Uterus (tissue), 4 donors: ENCODE measurements at places on chromosomes 5 and 9. TPM values are rescaled to one million over a fixed set of nuclear protein-coding genes. Genes with fewer than 3 reads are reported as not detected.

- H3K27me3 ChIP-seq, result no peaks in the 10 kb centered on the region
- H3K4me3 ChIP-seq, result peak overlapping the region; percentile 23
- peak; percentile 40 for DNase-seq
These were observed 68.1 kb upstream of the GGTA1 start for GRCh38 chr9:121567500-121568342.

CCIN gene
- 1.4 TPM for total RNA-seq

- no peaks in the 10 kb centered on the region for H3K4me1 ChIP-seq
- no peaks in the 10 kb centered on the region for H3K36me3 ChIP-seq
- DNase-seq, result no peak
These were observed at the start of gene IGFBPL1 for GRCh38 chr9:38423973-38424843. Gene IGFBPL1, minus strand, starts transcription at chr9:38424454. Its CDS starts 30 bp downstream, at chr9:38424424.

- H3K4me3 ChIP-seq, result no peak overlapping the region
- no peaks in the 10 kb centered on the region for H3K4me1 ChIP-seq
- no peak overlapping the region for H3K27ac ChIP-seq
- no peaks in the 10 kb centered on the region for H3K27me3 ChIP-seq
These were observed 11.2 kb downstream of the SLC45A2 start for GRCh38 chr5:33973271-33973670.

DNA sequence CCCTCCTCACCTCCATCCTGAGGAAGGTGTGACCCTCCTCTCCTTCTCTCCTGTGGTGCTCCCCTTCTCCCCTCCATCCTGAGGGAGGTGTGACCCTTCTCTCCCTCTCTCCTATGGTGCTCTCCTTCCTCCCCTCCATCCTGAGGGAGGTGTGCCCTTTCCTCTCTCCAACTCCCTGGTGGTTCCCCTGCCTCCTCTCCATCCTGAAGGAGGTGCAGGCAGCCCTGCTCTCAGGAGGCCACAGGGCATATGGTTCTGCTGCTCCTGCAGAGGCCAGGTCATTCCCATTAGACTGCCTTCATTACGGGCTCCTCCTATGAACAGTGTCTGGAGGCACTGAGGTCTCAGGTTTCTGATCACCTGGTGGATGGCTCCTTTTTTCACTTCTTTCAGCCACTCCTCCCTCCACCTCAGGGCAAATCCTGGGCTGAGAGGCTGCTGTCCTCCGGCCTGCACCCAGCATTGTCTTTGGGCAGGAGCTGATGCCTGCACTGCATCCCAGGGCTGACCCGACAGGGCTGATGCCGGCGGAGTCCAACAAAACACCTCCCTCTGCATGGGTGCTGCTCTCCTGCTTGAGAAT is 197.1 kb downstream of the MED10 start:
- no peaks in the 10 kb centered on the region for H3K4me1 ChIP-seq
- H3K36me3 ChIP-seq, result no peaks in the 10 kb centered on the region
- DNase-seq, result no peak
- no peak overlapping the region for H3K4me3 ChIP-seq

IL4 gene
- total RNA-seq, result not detected

DNA sequence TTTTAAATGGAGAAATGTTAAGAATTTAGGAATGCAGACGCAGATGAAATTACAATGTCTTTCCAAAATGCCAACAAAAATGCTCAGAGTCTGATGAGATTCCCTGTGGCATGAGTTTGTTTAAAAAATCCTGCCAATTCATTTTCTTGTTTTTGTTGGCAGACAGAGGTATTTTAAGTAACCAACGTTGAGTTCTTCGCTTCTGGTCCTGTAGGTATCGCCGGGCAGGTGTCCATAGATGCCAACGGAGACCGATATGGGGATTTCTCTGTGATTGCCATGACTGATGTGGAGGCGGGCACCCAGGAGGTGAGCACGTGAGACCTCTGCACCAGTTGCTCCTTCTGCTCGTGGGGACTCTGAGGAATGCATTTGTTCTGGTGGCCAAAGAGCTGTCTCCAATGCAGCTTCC is 69.4 kb downstream of the NPR3 start:
- DNase-seq, result no peak
- H3K4me1 ChIP-seq, result no peaks in the 10 kb centered on the region
- no peaks in the 10 kb centered on the region for H3K27me3 ChIP-seq
- no peak overlapping the region for H3K27ac ChIP-seq

DNA sequence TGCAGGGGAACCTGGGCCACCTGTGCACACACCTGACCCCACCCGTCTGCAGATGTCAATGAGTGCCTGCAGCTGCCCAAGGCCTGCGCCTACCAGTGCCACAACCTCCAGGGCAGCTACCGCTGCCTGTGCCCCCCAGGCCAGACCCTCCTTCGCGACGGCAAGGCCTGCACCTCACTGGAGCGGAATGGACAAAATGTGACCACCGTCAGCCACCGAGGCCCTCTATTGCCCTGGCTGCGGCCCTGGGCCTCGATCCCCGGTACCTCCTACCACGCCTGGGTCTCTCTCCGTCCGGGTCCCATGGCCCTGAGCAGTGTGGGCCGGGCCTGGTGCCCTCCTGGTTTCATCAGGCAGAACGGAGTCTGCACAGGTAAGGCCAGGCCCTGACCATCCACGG is 14.5 kb upstream of the ASS1 start:
- no peak overlapping the region for H3K4me3 ChIP-seq
- no peak overlapping the region for H3K27ac ChIP-seq
- no peaks in the 10 kb centered on the region for H3K27me3 ChIP-seq
- DNase-seq, result no peak
- H3K36me3 ChIP-seq, result no peaks in the 10 kb centered on the region
- no peaks in the 10 kb centered on the region for H3K4me1 ChIP-seq

DNA sequence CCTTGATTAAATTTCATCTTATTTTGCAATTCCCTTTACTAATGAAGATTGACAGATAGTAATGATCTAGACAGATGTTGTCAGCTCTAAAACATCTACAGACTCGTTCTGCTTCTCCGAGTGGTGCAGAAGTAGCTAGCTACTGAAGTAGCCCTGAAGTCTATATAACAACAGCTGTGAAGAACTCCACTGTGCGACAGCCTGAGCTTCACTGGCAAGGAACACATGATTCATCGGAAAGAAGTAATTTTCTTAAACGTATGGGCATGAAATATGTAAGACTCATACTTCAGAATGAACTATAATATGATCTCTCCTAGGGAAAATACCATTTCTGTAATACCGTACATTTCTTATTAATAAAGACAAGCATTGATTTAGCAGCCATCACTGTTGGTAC is 96.2 kb downstream of the TRPM3 start:
- H3K4me3 ChIP-seq, result no peak overlapping the region
- no peaks in the 10 kb centered on the region for H3K36me3 ChIP-seq
- no peak overlapping the region for H3K27ac ChIP-seq
- no peaks in the 10 kb centered on the region for H3K4me1 ChIP-seq
- no peaks in the 10 kb centered on the region for H3K27me3 ChIP-seq

DNA sequence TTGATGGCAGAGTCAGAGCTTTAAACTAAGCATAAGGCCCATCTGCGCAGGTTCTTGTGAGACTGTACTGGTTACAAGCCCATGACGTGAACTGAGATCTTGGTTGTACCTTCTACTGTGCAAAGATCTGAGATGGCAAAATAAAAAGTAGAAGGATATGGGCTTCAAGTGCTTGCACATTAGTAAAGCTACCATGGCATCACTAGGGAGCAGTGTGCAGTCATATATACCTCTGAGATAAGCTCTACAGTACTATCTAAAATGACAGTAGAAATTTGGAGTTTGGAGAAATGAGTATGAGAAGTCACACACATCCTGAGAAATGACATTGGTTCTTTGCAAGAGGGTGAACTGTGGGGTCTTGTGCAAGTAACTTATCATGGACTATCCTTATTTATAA is 408.2 kb upstream of the PRR16 start:
- H3K4me3 ChIP-seq, result no peak overlapping the region
- H3K27me3 ChIP-seq, result no peaks in the 10 kb centered on the region
- no peak overlapping the region for H3K27ac ChIP-seq
- no peaks in the 10 kb centered on the region for H3K36me3 ChIP-seq

DNA sequence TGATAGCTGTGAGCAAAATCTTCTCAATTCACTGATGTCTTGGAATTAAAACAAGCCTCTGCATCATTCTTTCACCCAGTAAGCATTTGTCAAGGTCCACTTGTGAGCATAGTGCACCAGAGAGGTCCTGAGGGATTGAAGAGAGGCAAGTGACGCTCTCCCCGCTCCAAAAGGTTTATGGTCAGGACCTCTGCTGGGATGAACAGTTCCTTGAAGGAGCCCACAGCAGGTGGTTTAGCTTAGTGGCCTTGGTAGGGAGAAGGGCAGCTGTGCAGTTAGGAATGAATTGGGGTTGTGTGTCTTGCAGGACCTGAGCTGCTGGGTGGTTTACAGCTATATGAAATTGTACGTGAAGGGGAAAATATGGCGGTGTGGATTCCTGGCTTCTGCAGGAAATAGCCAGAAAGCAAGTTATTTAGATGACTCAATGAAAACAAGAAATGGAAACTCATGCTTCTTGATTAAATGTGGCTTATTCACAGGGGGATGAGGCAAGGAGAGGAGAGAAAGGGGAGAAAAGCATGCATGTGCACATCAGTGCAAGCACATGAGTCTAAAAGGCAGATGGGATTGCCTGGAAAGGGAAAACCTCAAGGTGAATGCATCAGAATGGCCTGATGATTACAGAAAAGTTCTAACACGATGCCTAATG is 42.0 kb downstream of the SUB1 start:
- H3K4me1 ChIP-seq, result no peaks in the 10 kb centered on the region
- DNase-seq, result no peak
- H3K36me3 ChIP-seq, result no peaks in the 10 kb centered on the region
- H3K27me3 ChIP-seq, result no peaks in the 10 kb centered on the region

- no peak overlapping the region for H3K4me3 ChIP-seq
- no peaks in the 10 kb centered on the region for H3K36me3 ChIP-seq
- H3K27ac ChIP-seq, result no peak overlapping the region
- no peaks in the 10 kb centered on the region for H3K4me1 ChIP-seq
- H3K27me3 ChIP-seq, result no peaks in the 10 kb centered on the region
- no peak for DNase-seq
These were observed 77.4 kb upstream of the NR5A1 start for GRCh38 chr9:124584631-124585030.

GRCh38 chr9:125969462-125969861 is 222.3 kb downstream of the PBX3 start:
- H3K4me3 ChIP-seq, result no peak overlapping the region
- H3K4me1 ChIP-seq, result no peaks in the 10 kb centered on the region
- H3K36me3 ChIP-seq, result no peaks in the 10 kb centered on the region
- H3K27ac ChIP-seq, result no peak overlapping the region

PTBP3 gene
- 25.0 TPM for total RNA-seq

ISL1 gene
- not detected for total RNA-seq

RCL1 gene
- 42.6 TPM for total RNA-seq

DNA sequence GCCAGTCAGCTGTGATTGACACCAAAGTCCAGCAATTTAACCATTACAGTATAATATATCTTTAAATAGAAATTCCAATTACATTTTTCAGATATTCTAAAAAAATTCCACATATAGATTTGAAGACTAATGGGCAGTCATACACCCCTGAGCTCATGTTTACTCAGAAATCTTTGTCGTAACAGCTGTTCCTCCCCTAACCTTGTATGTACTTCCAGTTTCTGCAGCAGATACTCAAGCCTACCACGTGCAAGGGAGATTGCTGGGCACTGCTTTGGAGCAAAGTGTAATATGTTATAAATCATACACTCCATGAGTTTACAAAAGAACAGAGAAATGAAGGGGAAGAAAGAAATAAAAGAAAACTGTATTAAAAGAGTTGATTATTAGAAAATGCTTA is 241.2 kb downstream of the TRIM32 start:
- H3K4me1 ChIP-seq, result no peaks in the 10 kb centered on the region
- DNase-seq, result no peak
- H3K27ac ChIP-seq, result no peak overlapping the region
- H3K4me3 ChIP-seq, result no peak overlapping the region

DNA sequence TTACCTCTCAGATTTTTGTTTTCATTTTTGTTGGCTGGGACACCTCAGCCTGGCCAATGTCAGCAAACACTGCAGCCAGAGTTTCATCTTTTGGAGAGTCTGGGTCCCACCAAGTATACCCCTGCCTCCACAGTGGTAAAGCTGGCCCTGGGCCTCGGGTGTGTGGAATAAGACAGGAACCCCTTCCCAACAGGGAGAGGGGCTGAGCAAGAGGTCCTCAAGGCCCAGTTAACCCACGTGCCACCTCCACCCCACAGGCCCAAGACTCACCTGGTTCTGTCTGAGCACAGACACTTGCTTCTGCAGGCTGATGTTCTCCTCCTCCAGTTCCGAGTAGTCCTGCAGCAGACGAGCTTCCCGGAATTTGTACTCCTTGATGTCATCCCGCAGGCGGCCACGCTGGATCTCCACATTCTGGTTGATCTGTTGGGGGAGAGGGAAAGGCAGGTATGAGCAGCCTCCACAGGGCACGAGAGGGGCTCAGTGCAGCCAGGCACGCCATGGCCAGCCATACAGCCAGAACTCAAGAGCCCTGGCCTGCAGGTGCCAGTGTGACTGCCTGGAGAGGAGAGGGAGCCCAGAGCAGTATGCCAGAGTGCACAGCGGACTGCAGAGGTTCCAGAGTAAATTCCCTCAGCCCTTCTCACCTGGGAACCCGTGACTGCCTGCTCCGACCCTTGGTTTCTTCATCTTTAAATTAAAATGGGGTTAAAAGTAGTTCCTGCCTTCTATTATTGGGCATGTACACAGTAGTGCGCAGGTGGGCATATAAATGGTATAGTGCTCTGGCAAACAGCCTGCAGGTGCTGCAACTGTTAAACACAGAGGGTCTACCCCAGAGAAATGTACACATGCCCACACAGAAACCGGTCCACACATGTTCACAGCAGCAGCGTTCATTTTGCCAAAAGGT is 42.0 kb downstream of the BICD2 start:
- H3K4me1 ChIP-seq, result no peaks in the 10 kb centered on the region
- H3K36me3 ChIP-seq, result no peaks in the 10 kb centered on the region
- no peak for DNase-seq
- H3K27ac ChIP-seq, result no peak overlapping the region
- H3K27me3 ChIP-seq, result no peaks in the 10 kb centered on the region

LHX2 gene
- not detected for total RNA-seq

DNA sequence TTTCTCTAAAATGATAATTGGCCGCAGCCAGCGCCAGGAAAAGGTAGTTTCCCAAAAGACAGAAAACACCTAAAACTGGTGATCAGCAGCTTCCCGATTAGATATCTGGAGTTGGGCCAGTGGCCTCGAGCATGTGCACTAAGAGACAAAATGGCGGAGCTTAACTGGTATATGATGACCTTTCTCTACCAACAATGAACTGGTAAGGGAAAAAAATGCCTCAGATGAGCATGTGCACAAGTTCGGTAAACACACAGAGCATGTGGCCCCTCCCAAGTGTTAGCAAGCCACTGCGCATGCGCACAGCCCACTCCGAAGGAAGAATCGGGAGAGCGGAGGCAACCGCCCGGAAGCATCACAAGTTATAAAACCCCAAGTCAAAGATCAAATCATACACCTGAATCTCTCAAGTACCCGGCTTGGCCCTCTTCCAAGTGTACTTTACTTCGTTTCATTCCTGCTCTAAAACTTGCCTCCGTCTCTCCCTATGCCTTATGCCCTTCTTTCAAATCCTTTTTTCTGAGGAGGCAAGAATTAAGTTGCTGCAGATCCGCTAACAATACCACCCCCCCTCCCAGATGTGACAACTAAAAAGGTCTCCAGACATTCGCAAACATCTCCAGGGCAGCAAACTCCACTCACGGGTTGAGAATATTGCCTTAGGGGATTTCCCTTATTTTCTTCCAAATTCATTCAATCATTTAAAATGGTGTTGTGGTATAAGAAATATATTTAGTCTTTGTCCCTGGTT is 15.0 kb upstream of the PTBP3 start:
- DNase-seq, result peak; percentile 76
- no peaks in the 10 kb centered on the region for H3K4me1 ChIP-seq
- peak overlapping the region; percentile 23 for H3K4me3 ChIP-seq
- H3K27me3 ChIP-seq, result no peaks in the 10 kb centered on the region
